ENCODE measurements at places on chromosomes 7 and 10.

DNA sequence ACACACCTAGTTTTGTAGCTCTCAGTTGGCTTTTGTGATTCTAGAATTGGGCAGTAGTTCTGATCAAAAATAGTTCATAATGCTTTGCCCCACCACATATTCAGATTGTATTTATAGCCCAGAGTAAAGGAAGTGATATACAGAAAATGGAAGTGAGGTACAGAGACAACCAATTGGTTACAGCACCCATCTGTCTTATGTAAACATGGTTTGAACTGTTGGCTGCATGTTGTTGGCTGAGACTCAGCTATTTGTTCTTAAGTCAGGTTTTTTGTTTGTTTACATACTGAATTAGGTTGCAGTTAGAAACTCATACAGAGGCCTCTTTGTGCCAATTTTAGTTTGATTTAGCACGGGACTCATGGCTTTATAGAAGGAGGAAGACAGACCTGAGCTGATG, 158.9 kb upstream of the GPR26 start:
- DNase-seq, result no peak

DNA sequence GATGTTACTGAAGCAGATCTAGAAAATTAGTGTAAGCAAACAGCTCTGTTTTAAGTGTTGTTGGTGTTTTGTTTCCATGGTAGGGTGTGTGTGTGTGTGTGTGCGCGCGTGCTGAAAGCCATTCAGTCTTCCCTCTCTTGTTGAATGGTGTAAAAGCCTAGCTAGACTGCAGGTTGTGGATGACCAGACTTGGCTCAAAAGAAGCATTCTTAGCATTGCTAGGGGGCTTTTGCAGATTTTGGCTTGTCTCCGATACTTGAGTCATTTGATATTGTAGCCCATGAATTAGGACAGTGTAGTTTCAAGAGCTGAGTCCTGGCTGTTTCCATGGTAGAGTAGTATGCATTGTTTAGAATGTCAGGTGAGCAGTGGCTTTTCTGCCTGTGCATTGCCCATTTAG, 99.1 kb downstream of the SND1 start:
- DNase-seq, result peak; percentile 88

DNA sequence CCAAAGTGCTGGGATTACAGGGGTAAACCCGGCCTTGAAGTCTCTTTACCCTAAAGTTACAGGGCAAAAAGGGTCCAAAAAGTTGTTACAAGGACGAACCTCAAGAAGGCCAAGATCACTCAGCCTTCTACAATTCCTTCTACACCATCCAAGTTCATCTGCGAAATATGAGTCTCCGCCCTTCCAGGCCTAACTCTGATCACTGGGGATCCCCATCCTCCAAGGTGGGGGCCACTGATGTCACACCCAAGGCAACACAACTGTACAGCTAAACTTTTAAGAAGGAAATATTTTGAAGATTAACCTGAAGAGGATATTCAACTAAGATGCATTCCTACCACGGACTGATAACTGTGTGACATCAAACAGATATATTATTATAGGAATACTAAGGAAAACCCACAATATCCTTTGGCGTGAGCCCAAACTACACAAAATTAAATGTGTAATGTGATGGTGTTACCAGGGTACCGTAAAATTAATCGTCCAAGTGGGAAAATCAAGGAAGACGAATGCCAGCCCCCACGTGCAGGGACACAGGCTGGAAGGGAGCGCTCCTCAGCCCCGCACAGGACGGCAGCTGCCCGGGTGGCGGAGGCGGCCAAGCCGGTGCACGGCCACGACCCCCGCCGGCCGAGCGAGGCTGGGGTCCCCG, 1.0 kb downstream of the PAXIP1 start:
- peak; percentile 17 for DNase-seq

- no peak for DNase-seq
Measured at GRCh38 chr10:37707829-37708578, 149.4 kb downstream of the ZNF248 start.

- DNase-seq, result peak; percentile 88
Measured at GRCh38 chr10:94006591-94007550, 13.1 kb downstream of the PLCE1 start.

GRCh38 chr10:118758449-118758848, 3.7 kb upstream of the CACUL1 start:
- DNase-seq, result no peak

DNA sequence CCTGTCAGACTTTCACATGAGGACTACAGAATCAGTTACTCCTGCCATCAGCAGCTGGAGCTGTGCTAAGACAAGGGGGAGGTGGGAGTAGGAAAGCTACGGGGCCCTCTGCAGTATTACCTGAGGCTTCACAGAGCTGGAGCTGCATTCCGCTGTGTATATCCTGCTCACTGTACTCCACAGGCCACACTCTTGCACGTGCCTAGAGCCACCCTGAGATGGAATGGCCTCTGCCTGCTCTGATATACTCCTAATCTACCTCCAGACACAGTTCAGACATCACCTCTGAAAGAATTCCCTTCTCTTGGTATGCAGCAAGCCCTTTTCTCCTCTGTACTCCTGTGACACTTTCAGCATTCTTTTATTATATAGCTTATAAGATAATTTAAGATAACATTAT, 34.8 kb downstream of the TRDMT1 start:
- DNase-seq, result no peak

GRCh38 chr10:78300526-78300925, 266.9 kb downstream of the RPS24 start:
- DNase-seq, result no peak

- no peak for DNase-seq
Measured at GRCh38 chr7:122556219-122556618, 142.7 kb downstream of the RNF133 start.

- peak; percentile 88 for DNase-seq
Measured at GRCh38 chr10:19651549-19651948, 164.7 kb upstream of the PLXDC2 start.

GRCh38 chr7:155722118-155722517, 77.7 kb downstream of the RBM33 start:
- no peak for DNase-seq

- peak; percentile 59 for DNase-seq
Measured at GRCh38 chr10:90462749-90463470, 394.9 kb downstream of the HTR7 start.

GRCh38 chr7:150977382-150978125, 567 bp downstream of the KCNH2 start:
- DNase-seq, result no peak

DNA sequence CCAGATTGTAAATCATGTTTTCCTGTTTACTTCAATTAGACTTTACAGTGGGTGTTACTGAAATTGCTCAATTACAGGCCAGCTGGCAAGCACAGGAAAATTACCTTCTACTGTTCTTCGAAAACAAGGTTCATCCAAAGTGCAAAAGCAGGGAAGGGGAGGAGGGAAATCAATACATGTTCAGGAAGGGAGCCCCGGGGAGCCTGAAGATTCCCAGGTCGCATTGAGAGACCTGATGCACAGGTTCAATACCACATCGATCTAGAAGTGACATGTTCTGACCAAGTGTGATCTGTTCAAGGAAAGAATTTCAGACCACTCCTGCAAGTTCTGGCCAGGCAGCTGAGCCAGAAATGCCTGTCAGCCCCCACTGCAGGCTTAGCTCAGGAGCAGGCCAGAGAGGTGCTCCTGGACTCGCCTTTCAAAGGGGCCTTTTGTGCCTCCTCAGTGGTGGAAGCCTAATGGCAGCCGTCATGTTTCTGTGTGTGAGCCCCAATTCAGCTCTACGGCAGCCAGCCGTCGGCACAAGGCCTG, 35.9 kb downstream of the FAM53B start:
- DNase-seq, result no peak

DNA sequence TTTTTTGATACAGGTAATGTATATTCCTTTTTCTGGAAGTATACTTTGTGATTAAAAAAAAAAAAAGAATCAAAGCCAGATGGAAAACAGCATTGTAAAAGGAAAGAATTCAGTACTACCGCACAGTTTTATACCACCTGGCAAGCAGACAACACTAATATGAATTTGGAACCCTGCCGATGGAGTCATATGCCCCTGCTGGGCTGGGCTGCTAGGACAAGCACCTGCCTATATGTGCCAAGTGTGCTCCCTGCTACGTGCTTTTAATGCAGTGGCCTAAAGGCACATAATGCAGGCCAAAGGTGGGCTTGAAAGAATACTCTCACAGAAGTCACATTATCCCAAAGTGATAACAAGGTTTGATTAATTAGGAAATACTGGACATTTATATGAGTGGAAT, 29.8 kb upstream of the WAC start:
- DNase-seq, result peak; percentile 9

DNA sequence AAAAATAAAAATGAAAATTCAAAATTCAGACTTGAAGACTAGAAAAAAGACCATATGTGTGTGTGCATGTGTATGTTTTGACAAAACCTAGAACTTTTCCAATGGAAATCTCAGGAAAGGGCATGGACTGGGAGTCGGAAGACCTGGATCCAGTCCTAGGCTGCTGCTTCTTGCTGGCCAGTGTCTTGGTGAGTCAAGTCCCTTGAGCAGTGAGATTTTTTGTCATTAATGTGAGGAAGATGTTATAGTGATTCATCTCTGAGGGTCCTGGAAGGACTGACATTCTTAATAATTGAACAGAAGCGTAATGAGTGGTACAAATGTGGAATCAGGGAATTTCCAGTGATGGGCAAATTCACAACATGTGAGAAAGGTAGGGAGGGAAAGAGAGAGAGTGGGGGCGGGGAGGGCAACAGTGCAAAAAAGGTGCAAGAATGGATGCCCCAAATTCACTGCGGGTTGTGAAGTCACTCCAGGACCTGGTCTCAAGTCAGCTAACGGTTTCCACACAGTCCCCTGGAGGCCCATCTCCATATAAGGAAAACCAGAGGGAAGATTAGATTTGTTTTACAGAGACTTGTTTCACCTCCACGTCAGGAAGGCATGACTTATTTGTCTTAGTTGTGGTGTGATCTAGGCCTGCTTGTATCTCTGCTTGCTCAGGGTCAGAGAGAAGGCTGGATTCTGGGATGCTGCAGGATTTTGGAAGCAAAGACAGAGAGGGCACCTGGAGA, 201.7 kb downstream of the BUB3 start:
- DNase-seq, result peak; percentile 6

- no peak for DNase-seq
Measured at GRCh38 chr7:155811895-155812761, at the start of gene SHH. Gene SHH, minus strand, starts transcription at chr7:155812463. Its CDS starts 341 bp downstream, at chr7:155812122.

- peak; percentile 38 for DNase-seq
Measured at GRCh38 chr7:2520761-2521290, 1.3 kb downstream of the LFNG start.

DNA sequence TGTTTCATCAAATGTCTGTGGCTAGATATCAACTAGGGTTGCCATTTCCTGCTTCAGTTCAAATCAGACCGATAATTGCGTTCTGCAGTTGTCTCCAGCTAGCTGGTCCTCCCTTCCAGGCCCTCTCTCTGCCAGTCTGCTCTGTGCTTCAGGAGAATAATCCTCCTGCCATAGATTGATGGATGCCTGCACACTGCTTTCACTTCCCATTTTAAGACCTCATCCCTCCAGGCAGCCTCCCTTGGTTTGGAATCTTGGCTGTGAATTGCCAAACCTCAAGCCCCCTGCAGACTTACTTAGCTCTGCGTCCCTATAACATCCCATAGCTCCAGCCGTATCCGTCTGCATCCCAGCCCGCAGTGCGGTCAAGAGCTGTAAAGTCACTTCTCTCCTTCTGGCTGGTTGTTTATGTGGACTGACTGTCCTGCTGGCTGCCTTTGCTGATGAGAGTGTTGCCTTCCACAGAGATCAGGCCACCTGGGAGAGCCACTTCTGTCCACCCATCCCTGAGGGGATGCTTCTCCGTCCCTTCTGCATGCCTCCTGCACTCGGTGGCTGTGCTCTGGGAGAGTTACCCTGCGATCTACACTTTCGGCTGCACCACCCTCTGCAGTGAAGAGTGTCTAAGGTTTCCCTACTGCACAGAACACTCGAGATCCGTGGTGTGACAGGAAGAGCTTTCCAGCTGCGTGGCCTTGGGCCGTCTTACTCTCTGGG, 22.4 kb upstream of the KLF6 start:
- no peak for DNase-seq

- DNase-seq, result peak; percentile 44
Measured at GRCh38 chr7:136009488-136010079, 32.4 kb upstream of the MTPN start.

DNA sequence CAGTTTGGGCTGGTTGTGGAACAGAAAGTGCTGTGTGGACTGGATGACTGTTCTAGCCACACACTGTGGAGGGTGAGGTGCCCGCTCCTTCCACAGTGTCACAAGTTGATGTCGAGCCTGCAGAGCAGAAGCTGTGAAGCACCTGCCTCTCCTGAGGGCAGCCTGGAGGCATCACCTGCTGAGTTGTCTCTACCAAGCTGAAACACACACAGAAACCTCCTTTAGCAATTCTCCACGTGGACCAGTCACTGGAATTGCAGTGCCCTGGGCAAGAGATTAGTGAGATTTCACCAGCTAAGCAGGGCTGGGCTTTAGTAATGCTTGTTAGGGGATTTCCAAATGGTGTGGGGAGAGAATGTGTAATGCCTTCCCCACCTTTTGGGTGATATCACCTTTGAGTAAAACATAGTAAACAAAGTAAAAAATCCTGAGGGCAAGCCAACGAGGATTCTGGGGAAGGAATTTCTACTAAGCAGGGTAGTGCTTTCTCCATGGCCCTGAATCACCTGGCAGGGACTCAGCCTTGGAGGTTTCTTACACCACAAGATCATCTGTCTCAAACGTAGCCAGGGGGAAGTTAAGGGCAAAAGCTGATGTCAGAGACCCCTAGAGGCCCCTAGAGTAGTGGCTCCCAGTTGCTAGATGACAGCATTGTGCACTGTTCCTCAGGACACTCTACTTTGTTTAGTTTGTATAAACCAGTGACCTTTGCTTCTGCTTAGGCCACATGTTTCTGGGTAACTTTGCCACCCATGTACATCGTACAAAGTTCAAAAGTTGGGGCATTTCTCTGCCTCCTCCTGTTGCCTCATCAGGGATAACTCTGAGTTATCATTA, 233.1 kb upstream of the IGFBP3 start:
- DNase-seq, result no peak

DNA sequence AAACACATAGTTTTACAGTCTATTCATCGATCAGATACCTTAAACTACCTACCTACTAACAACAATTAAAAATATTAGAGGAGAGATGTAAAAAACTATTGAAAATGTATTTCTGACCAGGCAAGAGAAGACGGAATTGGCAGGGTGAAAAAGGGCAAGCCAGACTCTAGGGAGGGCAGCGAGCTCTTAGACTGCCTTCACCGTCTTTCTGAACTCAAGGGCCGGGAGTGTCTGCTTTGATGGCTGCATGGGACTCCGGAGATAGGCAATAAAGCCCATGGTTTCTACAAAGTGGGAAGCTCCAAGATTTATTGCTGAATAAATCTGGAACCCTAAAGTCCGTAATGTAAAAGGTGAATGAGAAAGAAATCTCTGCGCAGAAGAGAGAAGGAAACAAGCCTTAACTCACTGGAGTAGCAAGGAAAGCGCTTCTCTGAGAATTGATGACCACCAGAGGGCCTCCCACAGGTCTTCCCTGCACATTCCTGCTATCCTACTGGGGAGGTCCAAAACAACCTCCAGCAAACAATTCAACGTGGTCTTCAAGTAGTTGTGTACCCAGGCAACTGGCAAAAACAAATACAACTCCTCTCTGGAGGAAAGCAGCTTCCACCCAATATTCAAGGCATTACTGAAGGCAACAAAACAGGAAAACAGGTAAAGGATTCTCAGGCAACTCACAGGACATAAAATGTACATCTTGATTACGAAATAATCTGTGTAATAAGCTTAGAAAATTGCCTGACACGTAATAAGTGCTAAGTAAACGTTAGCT, 181.3 kb downstream of the SDK1 start:
- peak; percentile 33 for DNase-seq

Measured in fibroblast of skin of right biceps (primary cell).